ENCODE measurements at places on chromosomes 7 and 10.

- no peak for DNase-seq
Observed at GRCh38 chr7:47940088-47941013, 7.9 kb downstream of the PKD1L1 start.

DNA sequence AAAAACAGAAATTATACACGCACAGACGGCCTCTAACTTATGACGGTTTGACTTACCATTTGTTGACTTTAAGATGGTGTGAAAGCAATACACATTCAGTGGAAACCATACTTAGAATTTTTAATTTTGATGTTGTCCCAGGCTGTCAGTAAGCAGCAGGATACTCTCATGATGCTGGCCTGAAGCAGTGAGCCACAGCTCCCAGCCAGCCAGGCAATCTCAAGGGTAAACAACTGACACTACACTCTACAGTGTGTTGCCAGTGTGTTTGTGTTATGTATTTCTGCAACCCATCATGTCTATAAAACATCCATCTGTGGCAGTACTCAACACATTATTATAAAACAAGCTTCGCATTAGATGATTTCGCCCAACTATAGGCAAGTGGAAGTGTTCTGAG lies 747.5 kb downstream of the NRG3 start:
- DNase-seq: no peak

GRCh38 chr10:69568472-69569395 lies 4.5 kb downstream of the NEUROG3 start:
- DNase-seq: no peak

- no peak for DNase-seq
Observed at GRCh38 chr7:18541181-18541870, 45.8 kb downstream of the HDAC9 start.

DNA sequence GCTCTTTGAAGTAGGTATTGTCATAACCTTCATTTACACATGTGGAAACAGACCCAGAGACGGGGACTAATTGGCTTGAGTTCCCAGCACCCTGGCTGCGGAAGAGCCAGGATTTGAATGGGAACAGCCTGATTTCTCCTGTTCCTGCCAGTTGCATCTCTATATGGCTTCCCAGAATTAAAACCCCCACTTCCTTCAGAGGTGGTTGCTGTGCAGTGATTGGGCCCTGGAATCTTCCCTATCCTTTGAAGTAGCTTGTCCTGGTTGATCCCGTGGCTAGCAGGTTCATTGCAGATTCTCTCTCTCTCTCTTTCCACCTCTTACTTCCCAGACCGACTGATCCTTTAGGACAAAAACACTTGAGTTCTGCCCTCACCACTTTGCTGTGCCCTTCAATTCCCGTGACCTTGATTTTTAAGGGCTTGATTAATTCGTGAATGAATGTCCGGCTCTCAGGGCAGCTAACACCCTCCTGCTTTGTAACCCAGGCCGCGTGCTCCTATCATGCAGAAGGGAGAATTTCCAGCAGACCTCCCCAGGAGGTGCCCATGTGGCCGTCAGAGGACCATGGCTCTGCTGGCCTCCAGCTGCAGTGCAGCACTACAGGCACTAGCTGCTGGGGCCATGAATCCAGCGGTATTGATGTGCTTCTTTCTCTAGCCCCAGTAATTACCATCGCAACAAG lies 120.6 kb upstream of the AGK start:
- DNase-seq: no peak

DNA sequence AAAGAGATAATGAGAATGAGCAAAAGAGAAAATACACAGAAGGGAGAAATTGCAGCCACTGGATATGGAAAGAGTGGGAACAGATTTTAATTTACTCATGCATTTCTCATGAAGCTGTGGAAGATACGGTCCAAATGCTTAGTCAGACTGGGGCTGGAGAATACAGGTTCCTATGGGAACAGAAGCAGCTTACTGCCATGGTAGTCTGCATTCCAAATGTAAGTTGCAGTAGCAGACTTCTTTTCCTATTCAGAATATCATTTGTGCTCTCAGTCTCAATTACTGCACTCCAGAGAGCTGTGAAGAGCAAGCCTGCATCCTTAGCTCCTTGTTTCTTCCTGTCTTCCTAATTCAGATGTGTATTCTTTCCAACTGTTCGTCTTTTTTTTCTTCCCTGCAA lies 190.8 kb upstream of the TMEM196 start:
- DNase-seq: no peak

- no peak for DNase-seq
Observed at GRCh38 chr10:26290236-26290635, 73.7 kb downstream of the GAD2 start.

DNA sequence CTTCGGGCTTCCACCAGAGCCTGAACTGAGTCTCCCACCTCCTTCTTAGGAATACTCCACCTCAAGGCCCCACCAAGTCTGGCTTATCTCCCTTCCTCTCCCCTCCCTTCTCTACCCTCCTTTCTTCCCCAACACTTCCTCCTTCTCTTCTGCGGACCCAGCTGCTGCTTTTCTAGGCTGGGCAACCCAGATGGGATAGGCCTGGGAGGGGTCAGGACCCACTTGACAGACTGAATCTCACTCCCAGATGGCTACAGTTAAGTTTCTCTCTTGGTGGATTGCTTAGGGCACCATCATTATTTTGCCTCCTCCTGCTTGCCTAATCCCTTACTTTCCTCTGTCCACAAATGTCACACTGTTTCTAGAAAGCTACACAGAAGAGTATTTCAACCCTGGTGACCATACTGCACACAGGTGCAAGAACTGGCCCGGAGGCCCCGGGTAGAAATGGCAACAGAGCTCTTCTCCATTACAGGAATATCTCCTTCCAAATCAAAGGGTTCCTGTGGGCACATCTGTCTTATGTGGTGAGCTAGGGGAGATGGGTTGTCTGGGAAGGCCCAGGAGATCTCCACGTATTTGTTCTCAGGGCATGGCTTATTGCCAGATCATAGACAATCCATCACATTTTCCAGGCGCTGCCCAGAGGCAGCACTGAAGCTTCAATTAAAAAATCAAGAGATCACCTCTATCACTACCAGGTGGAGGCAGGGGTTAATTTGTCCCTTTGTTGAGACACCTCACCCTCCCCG lies 5.1 kb upstream of the HOXA11 start:
- DNase-seq: no peak

- peak; percentile 40 for DNase-seq
Observed at GRCh38 chr7:139702811-139703486, 74.8 kb downstream of the HIPK2 start.

- no peak for DNase-seq
Observed at GRCh38 chr7:512146-512510, 7.5 kb downstream of the PDGFA start.

DNA sequence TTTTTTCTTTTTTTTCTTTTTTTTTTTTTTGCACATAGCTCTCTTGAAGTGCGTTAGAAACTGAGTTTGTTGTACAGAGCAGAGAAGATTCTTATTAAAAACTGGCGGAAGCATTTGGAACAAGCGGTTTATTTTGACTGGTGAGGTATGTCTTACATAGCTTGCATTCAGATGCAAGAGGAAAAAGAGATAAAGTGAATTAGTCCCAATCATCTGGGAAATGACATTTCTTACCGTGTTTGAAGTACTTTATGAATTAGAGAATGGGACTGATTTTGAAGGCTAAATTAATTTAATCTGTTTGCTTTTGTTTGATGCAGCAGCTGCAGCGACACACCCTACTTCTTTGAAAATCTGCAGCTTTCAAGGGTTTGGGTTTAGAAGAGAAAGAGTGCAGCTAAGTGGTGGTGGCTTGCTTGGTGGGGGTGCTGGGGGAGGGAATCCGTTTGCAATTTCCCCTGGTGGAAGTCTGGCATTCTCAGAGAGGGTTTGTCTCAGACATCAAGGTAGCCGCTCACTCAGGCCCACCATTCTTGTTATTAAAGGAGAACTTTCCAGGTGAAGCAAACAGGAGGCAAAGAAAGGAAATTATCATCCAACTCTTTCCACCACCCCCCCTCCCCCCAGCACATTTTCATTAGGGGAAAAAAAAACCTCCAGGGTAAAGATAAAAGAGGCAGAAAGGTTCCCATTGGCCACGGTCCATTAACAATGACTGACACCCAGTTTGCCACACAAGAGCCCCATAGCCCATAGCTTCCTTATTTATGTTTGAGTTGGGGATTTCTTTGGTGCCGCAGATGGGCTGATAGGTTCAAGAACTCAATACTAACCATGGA lies 231.7 kb downstream of the SKIDA1 start:
- DNase-seq: no peak

DNA sequence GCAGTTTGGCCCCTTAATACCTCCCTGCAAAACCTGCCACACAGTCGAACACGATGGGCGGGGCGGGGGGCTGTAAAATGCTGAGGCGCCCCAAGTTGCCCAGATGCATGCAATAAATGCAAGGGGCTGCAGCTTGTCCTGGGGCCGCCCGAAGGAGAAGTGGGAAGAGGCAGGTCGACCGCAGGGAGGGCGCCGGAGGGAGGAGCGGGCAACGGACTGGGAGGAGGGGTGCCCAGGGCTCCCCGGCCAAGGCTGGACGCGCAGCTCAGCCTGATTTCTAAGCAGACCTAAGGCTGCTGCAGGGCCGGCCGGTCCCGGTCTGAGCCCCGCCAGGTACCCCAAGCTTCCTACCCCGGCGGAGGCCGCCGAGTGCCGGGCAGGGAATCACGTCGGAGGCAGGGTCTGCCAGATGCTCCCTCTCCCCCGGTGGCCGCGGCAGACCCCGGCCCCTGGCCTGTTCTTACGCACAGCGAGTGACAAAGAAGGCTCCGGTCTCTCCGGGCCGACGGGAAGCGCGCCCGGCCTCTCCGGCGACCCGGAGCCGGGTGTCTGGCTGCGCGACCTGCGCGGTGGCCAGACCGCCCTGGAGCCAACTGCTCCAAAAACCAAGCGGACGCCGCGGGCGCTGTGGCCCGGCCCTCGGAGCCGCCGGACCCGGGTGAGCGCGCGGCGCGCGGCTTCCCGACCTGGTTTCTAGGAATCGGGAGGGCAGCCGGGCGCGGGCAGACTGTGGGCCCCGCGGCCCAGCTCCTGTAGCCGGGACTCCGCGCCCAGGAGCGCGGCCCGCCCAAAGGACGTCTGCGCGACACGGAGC lies 744 bp upstream of the EBF3 start:
- no peak for DNase-seq

- no peak for DNase-seq
Observed at GRCh38 chr7:4050126-4050660, 631.9 kb upstream of the FOXK1 start.

- no peak for DNase-seq
Observed at GRCh38 chr7:37118004-37118403, 330.7 kb downstream of the ELMO1 start.

DNA sequence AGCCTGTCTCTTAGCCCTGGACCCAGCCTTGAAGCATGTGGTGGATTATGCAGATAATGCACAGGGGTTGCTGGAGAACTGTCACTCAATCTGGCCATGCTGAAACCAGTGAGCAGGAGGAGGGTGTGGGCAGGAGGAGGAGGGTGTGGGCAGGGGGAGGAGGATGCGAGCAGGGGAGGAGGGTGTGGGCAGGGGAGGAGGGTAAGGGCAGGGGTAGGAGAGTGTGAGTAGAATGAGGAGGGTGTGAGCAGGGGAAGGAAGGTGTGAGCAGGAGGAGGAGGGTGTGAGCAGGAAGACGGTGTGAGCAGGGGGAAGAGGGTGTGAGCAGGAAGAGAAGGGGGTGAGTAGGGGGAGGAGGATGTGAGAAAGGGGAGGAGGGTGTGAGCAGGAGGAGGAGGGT lies 18.8 kb downstream of the CAMK2B start:
- no peak for DNase-seq

DNA sequence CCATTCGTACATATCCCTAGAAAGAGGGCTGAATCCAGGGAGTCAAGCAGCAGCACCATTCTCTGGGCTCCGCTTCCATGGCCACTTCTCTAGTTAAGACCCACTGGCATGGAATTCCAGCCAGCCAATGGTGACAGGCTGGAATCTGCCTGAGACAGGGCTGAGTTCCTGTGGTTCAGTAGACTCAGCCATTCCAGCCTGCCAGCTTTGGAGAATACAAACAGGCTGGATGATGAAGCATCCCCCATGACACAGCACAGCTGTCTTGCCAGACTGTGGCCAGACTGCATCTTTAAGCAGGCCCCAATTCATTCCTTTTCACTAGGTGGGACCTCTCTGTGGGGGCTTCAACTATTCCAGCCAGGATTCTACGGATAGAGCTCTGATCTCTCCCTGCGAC lies 329.6 kb downstream of the XPNPEP1 start:
- DNase-seq: no peak

DNA sequence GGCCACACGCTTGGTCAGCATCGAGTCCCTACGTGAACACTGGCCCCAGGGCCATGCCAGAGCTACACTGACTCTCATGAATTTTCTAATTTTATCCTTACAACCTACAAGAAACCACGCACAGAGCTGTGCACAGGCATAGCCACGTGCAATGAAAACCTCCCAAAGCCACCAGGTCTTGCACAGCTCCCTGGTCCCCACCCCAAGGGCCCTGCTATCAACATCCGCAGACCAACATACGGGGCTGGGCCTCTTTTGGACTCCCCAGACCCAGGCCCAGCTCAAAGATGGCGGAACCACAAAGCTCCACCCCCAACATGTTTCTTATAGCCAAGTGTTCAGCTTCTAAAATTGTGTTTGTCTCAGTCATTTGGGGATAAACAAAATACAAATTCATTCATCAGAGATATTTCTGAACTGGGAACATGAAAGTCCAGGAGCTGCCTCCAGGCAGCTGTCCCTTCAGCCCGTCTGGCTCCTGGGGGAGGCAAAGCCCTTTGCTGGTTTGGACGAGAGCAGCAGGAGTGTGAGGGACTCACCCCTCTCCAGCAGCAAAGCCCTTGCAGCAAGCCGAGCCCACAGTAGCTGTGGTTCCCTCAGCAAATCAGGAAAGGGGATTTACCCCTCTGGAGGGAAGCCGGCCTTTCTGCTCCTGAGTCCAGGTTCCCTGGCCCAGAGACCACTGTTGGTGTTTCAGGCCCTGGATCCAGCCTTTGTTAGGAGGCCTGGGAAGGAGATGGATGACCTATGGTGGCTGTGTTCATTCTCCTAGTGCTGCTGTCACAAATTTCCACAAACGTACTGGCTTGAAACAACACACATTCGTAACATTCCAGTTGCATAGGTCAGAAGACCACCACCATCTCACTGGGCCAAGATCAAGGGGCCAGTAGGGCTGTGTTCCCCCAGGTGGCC lies 75.1 kb downstream of the OAT start:
- no peak for DNase-seq

- no peak for DNase-seq
Observed at GRCh38 chr7:27030393-27031050, 65.3 kb downstream of the HOXA1 start.

GRCh38 chr7:150428671-150429451 lies 21.6 kb upstream of the GIMAP8 start:
- peak; percentile 30 for DNase-seq

DNA sequence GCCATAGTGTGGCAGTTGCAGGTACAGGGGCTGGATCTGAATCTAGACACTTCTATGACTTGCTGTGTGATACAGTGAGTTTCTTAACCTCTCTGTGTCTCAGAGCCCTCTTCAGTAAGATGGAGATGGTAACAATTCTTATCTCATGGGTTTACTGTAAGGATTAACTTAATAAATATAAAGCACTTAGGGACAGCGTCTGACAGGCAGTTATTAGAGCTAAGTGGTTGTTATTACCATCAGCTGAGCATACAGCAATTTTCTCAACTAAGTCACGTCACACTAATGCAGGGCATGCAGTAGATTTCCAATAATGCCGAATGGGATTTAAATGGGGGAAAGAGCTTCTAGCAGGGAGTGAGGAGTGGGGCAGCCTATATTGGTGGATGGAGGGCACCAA lies 162.6 kb downstream of the SH2D4B start:
- no peak for DNase-seq
